ENCODE measurements at places on chromosomes 3 and 15.

GRCh38 chr15:52421029-52421428 lies 107.7 kb downstream of the MYO5A start:
- DNase-seq, result no peak

- DNase-seq, result peak; percentile 81
These were observed 20.1 kb upstream of the LDHAL6B start for GRCh38 chr15:59186501-59186900.

- DNase-seq, result peak; percentile 47
These were observed 38.4 kb upstream of the FURIN start for GRCh38 chr15:90829942-90830440.

DNA sequence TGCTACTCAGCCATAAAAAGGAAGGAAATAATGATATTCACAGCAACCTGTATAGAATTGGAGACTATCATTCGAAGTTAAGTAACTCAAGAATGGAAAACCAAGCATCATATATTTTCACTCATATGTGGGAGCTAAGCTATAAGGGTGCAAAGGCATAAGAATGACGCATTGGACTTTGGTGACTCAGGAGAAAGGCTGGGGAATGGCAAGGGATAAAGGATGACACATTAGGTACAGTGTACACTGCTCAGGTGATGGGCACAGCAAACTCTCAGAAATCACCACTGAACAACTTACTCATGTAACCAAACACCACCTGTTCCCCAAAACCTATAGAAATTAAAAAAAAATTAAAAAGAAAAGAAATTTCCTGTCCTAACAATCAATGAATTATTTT lies 42.7 kb downstream of the ALCAM start:
- DNase-seq, result no peak

DNA sequence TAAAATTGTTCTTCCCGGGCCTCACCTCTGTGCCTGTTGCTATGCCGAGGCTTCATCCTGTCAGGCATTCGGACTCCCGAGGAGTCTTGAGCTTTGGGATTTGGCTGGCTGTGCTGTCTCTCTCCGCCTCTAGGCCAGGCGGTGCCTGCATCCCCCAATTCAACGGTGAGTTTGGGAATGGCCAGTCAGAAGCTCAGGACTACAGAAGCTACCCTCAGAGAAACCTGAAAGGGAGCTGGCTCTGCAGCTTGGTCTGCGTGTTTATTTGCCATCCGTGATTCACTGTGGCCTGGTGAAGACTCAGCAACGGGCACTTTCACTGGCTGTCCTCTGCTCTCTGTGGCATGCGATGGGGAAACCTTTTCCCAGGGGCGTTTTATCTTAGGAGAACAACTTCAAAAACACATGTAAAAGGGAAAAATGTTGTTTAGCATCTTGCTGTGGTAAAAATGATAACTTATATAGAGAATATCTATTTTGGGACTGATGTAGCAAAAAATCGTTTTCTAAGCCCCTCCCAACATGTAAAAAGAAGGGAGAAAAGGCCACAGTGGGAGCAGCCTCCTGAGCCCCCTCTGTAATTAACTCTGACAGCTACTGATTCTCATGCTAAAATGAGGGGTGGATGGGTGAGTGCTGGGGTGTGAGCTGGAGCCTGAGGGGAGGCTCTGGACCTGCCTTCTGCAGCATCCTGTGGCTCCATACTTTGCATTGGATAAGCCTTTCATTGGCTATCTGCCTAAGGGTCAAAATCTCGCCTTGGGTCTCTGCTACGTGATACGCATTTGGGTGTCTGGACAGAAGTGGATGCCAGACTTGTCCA lies 103.4 kb upstream of the KLHL25 start:
- DNase-seq, result no peak

GRCh38 chr3:82054849-82055248 lies 293.4 kb upstream of the GBE1 start:
- no peak for DNase-seq

- no peak for DNase-seq
These were observed 61.9 kb downstream of the ANO10 start for GRCh38 chr3:43559961-43560360.

All from choroid plexus epithelial cell (primary cell).